ENCODE measurements at places on chromosomes 5 and 9. TPM values are rescaled to one million over a fixed set of nuclear protein-coding genes. Genes with fewer than 3 reads are reported as not detected.
A peak's percentile ranks its signal among the peaks of the same experiment; 100 is the strongest.

- no peaks in the 10 kb centered on the region for H3K27me3 ChIP-seq
- H3K27ac ChIP-seq = no peak overlapping the region
- H3K36me3 ChIP-seq = no peaks in the 10 kb centered on the region
- H3K4me3 ChIP-seq = no peak overlapping the region
- no peak for DNase-seq
These were observed 101.2 kb upstream of the GDNF start for GRCh38 chr5:37940931-37941623.

- H3K36me3 ChIP-seq = peaks cover 3% of the 10 kb centered on the region
- DNase-seq = no peak
- peak overlapping the region; percentile 3 for H3K27ac ChIP-seq
- H3K27me3 ChIP-seq = no peaks in the 10 kb centered on the region
- H3K4me1 ChIP-seq = peaks cover 24% of the 10 kb centered on the region
These were observed 10.2 kb upstream of the SLC25A51 start for GRCh38 chr9:37914154-37914551.

The CCDC192 gene
- total RNA-seq = not detected

GRCh38 chr5:167051402-167051768 is 1240.1 kb upstream of the WWC1 start:
- no peak for DNase-seq
- no peak overlapping the region for H3K27ac ChIP-seq
- no peaks in the 10 kb centered on the region for H3K36me3 ChIP-seq
- H3K27me3 ChIP-seq = no peaks in the 10 kb centered on the region

The CCL19 gene
- 5.2 TPM for total RNA-seq

GRCh38 chr5:81819556-81820317 is 68.8 kb upstream of the SSBP2 start:
- no peak overlapping the region for H3K4me3 ChIP-seq
- H3K36me3 ChIP-seq = no peaks in the 10 kb centered on the region
- no peak overlapping the region for H3K27ac ChIP-seq
- no peak for DNase-seq

The AK8 gene
- total RNA-seq = 3.7 TPM

The BTNL9 gene
- 180 TPM for total RNA-seq

The CDC25C gene
- 0.67 TPM for total RNA-seq

DNA sequence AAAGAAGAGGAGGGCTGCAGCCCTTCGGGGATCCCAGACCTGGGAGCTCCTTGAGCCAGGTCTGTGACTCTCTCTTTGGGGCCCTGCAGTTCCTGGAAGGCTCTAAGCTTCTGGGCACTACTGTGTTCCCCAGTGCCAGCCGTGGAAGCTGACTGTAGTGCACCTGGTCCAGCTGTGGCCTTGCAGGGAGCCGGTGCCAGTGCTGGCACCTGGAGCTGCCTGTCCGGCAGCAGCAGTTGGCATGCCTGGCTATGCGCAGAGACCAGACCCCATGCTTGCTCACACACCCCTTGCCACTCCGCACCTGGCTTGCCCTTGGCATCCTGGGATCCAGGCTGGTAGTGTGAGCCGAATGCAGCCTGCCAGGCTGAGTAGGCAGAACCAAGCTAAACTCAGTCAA is 91.0 kb upstream of the PUM3 start:
- peak; percentile 39 for DNase-seq
- H3K4me3 ChIP-seq = no peak overlapping the region
- H3K27ac ChIP-seq = no peak overlapping the region
- H3K27me3 ChIP-seq = no peaks in the 10 kb centered on the region
- H3K36me3 ChIP-seq = no peaks in the 10 kb centered on the region
- H3K4me1 ChIP-seq = no peaks in the 10 kb centered on the region

The CKS2 gene
- 26.2 TPM for total RNA-seq

GRCh38 chr5:18968966-18969365 is 1019.0 kb downstream of the CDH18 start:
- no peak overlapping the region for H3K27ac ChIP-seq
- no peaks in the 10 kb centered on the region for H3K36me3 ChIP-seq
- H3K27me3 ChIP-seq = no peaks in the 10 kb centered on the region
- H3K4me1 ChIP-seq = no peaks in the 10 kb centered on the region
- DNase-seq = no peak

DNA sequence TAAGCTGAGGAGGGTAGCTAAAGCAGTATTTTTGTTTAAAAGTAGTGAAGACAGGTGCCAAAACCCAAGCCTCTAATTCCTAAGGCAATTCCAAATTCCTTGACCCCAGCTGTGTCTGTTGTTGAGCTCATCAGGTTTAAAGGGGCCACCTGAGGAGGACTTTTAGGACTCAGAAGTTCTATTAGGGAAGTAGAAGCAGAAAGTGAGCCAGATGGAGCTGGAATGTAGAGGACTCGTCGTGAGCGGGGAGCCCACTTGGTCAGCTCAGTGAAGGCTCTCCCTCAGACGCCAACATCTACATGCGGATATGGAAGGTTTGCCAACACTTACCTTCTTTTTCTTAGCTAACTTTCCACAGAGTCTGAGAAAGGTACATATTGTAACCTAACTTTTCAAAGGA is 102.8 kb downstream of the PLPPR1 start:
- no peak overlapping the region for H3K27ac ChIP-seq
- DNase-seq = no peak
- H3K4me3 ChIP-seq = no peak overlapping the region
- no peaks in the 10 kb centered on the region for H3K27me3 ChIP-seq
- H3K36me3 ChIP-seq = no peaks in the 10 kb centered on the region

The SPATA31D4 gene
- not detected for total RNA-seq

DNA sequence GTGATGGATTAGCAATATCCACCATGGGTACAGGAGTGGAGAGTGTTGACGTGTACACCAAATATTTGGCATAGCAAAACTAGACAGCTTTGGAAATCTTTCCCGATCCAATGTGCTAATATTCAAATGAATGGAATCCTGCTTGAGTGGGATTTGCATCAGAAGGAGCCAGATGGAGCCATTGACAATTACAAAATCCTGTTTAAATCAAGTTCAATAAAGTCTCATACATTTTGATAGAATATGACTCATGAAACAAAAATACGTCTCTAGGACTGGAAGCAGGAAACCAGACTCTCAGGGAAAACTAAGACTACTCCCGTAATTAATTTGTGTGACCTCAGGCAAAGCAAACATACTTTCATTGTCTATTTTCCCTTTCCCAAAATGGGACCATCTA is 13.0 kb downstream of the TNC start:
- H3K36me3 ChIP-seq = no peaks in the 10 kb centered on the region
- H3K27me3 ChIP-seq = no peaks in the 10 kb centered on the region
- H3K27ac ChIP-seq = no peak overlapping the region
- H3K4me1 ChIP-seq = peaks cover 11% of the 10 kb centered on the region

- no peaks in the 10 kb centered on the region for H3K27me3 ChIP-seq
- no peak for DNase-seq
- H3K36me3 ChIP-seq = no peaks in the 10 kb centered on the region
- no peak overlapping the region for H3K4me3 ChIP-seq
These were observed 98.0 kb upstream of the MAP1B start for GRCh38 chr5:72009280-72009679.

DNA sequence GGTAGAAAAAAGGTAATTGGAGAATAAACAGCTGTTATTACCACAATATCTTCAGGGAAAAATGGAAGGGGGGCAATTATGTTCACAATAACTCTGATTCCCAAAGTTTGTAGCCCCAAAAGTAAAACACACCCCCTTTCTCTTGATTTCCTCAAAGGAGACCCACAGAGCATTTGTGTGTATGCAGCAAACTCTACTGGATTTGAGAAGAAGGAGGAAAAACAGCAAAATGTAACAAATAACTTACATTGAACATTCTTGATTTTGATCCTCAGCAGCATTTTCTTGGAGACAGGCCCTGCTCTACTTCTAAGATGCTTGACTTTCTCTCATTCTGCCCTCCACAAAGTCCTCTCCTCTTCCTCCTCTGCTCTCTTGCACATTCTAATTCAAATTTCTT is 420.8 kb upstream of the EDIL3 start:
- no peaks in the 10 kb centered on the region for H3K36me3 ChIP-seq
- no peak for DNase-seq
- H3K27ac ChIP-seq = no peak overlapping the region
- H3K27me3 ChIP-seq = no peaks in the 10 kb centered on the region
- no peaks in the 10 kb centered on the region for H3K4me1 ChIP-seq

The FOXD4L6 gene
- total RNA-seq = not detected

DNA sequence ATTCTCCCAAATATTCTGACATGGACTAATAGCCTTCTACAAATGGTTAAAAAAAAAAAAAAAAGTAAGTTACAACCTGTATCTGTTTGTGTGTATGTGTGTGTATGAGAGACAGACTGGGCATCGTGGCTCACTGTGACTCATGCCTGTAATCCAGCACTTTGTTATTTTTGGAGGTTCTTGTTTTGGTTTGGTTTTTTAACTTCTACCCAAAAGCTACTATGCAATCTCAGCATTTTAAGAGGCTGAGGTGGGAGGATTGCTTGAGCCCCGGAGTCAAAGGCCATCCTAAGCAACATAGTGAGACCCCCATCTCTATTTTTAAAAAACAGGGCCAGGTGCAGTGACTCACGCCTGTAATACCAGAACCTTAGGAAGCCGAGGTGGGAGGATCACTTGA is 17.6 kb upstream of the HAVCR1 start:
- no peak overlapping the region for H3K4me3 ChIP-seq
- DNase-seq = no peak
- no peaks in the 10 kb centered on the region for H3K4me1 ChIP-seq
- H3K27ac ChIP-seq = no peak overlapping the region
- H3K36me3 ChIP-seq = no peaks in the 10 kb centered on the region
- H3K27me3 ChIP-seq = no peaks in the 10 kb centered on the region

GRCh38 chr9:69049094-69049493 is 13.5 kb downstream of the FXN start:
- H3K27ac ChIP-seq = no peak overlapping the region
- peaks cover 6% of the 10 kb centered on the region for H3K4me1 ChIP-seq
- no peak for DNase-seq
- no peak overlapping the region for H3K4me3 ChIP-seq

GRCh38 chr9:80013891-80014290 is 442.1 kb downstream of the TLE4 start:
- no peak for DNase-seq
- H3K4me3 ChIP-seq = no peak overlapping the region
- H3K36me3 ChIP-seq = no peaks in the 10 kb centered on the region
- no peak overlapping the region for H3K27ac ChIP-seq

The SLC25A46 gene
- 46.9 TPM for total RNA-seq

The SHC3 gene
- 22.0 TPM for total RNA-seq

The LPCAT1 gene
- total RNA-seq = 485 TPM

DNA sequence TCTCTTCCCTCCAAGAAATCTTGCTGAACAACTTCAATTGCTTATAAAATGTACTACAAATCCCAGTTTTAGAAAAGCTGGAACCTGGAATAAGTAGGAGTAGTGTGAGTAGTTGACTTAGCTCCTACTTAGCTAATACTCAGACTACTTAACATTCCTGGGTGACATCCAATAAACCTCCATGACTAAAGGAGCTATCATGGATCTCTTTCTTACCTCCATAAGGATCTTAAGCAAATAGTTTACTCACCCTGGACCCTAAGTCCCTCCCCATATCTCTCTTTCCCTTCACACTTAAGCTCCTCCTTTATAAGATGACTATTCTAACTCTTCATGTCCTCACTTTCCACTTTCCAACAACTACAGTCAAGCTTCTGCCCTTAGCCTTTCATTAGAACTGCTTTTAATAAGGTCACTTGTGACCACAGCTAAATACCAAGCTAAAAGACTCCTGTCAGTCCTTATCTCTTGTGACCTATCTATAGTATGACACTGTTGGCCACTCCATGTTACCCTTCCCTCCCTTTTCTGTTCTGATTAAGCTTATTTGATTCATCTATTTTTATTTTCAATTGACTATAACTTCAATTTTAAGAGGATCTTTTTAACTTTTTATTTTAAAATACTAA is 194.9 kb downstream of the RFX3 start:
- H3K4me3 ChIP-seq = no peak overlapping the region
- no peak overlapping the region for H3K27ac ChIP-seq
- no peaks in the 10 kb centered on the region for H3K27me3 ChIP-seq
- H3K36me3 ChIP-seq = no peaks in the 10 kb centered on the region
- DNase-seq = no peak

- H3K36me3 ChIP-seq = no peaks in the 10 kb centered on the region
- peak overlapping the region; percentile 58 for H3K27ac ChIP-seq
- peaks cover 7% of the 10 kb centered on the region for H3K4me1 ChIP-seq
- no peak for DNase-seq
- H3K4me3 ChIP-seq = no peak overlapping the region
These were observed 5.2 kb upstream of the RAPGEF6 start for GRCh38 chr5:131640043-131640856.

DNA sequence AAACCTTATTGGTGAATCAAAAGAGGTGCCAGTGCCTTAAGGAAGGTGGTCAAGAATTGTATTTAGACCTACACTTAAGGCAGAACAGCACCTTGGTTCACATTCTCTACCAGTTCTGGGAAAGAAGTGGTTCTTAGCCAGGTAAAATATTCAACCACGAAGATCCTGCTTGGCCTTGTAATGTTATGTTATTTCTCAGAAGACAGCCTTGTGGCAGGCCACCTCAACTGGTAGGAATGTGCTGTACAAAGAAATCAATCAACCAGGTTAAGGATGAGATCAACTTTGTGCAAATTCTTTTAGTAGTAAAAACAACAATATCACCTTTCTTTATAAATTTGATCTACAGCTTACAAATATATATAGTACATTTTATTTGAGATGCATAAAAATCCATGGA is 246.8 kb downstream of the ARRDC3 start:
- peaks cover 10% of the 10 kb centered on the region for H3K4me1 ChIP-seq
- H3K27me3 ChIP-seq = no peaks in the 10 kb centered on the region
- no peak overlapping the region for H3K4me3 ChIP-seq
- DNase-seq = no peak
- no peak overlapping the region for H3K27ac ChIP-seq
- H3K36me3 ChIP-seq = no peaks in the 10 kb centered on the region

The ORM2 gene
- 4.7 TPM for total RNA-seq

The BSPRY gene
- total RNA-seq = 20.1 TPM

- H3K4me3 ChIP-seq = no peak overlapping the region
- no peaks in the 10 kb centered on the region for H3K27me3 ChIP-seq
- peaks cover 28% of the 10 kb centered on the region for H3K4me1 ChIP-seq
- H3K27ac ChIP-seq = no peak overlapping the region
- peaks cover 3% of the 10 kb centered on the region for H3K36me3 ChIP-seq
These were observed 6.1 kb downstream of the NSMF start for GRCh38 chr9:137452761-137453642.

GRCh38 chr5:180208435-180209081 is 453 bp downstream of the RASGEF1C start:
- H3K4me1 ChIP-seq = peaks cover 6% of the 10 kb centered on the region
- peaks cover 17% of the 10 kb centered on the region for H3K27me3 ChIP-seq
- H3K36me3 ChIP-seq = no peaks in the 10 kb centered on the region
- peak; percentile 89 for DNase-seq
- no peak overlapping the region for H3K27ac ChIP-seq
